Esophagus squamous epithelium (tissue), 5 donors: ENCODE measurements at places on chromosomes 6 and 20.
A peak's percentile ranks its signal among the peaks of the same experiment; 100 is the strongest.

GRCh38 chr6:32947552-32948465 is 5.1 kb downstream of the HLA-DMA start:
- no peak overlapping the region for H3K4me3 ChIP-seq
- no peak for DNase-seq
- no peaks in the 10 kb centered on the region for H3K27me3 ChIP-seq
- no peak overlapping the region for H3K27ac ChIP-seq
- H3K4me1 ChIP-seq: peaks cover 6% of the 10 kb centered on the region

GRCh38 chr6:159727717-159728445 is 575 bp downstream of the WTAP start:
- H3K4me3 ChIP-seq: peak overlapping the region; percentile 76
- peaks cover 6% of the 10 kb centered on the region for H3K36me3 ChIP-seq
- H3K27ac ChIP-seq: peak overlapping the region; percentile 100

GRCh38 chr20:48749437-48749836 is 78.4 kb downstream of the PREX1 start:
- H3K36me3 ChIP-seq: no peaks in the 10 kb centered on the region
- H3K4me1 ChIP-seq: no peaks in the 10 kb centered on the region
- no peak overlapping the region for H3K27ac ChIP-seq
- DNase-seq: no peak
- no peak overlapping the region for H3K4me3 ChIP-seq
- H3K27me3 ChIP-seq: no peaks in the 10 kb centered on the region

DNA sequence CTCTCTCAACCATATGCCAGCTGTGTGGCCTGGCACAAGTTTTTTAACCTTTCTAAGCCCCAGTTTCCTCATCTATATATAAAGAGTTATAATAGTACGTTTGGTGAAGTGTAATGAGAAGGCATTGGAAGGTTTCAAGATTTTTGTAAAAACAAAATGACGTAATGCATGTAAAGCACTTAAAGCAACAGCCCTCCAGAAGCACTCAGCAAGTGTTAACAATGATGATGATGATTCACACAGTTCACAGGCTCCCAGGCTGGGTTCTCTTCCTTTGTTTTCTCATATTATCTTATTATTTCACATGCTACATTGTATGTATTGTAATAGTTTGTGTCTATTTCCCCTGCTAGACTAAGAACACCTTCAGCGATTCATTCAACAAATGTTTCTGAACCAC is 6.2 kb downstream of the CEP250 start:
- peaks cover 16% of the 10 kb centered on the region for H3K4me1 ChIP-seq
- no peak for DNase-seq
- peaks cover 10% of the 10 kb centered on the region for H3K36me3 ChIP-seq
- no peaks in the 10 kb centered on the region for H3K27me3 ChIP-seq
- H3K27ac ChIP-seq: no peak overlapping the region
- no peak overlapping the region for H3K4me3 ChIP-seq

GRCh38 chr20:14444106-14444505 is 106.7 kb upstream of the FLRT3 start:
- DNase-seq: no peak
- no peaks in the 10 kb centered on the region for H3K27me3 ChIP-seq
- no peak overlapping the region for H3K4me3 ChIP-seq
- no peak overlapping the region for H3K27ac ChIP-seq
- H3K4me1 ChIP-seq: no peaks in the 10 kb centered on the region
- H3K36me3 ChIP-seq: no peaks in the 10 kb centered on the region

DNA sequence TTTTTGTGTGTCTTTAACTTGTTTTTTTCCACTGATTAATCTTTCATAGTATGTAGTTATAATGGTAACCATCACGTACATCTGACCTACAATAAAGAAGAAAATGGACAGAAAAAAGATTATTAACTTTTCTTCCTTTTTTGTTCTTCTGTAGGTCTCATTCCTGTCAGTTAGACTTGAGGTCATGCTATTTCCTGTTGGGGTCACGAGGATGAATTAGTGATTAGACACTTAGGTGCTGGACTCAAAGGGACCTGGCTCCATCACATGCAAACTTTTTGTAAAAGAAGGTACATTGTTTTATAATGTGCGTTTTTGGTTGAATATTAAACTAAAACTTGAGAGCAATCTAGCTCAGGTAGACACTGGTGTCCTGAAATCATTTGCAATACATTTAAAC is 14.8 kb downstream of the MARCKS start:
- DNase-seq: no peak
- no peaks in the 10 kb centered on the region for H3K27me3 ChIP-seq
- no peaks in the 10 kb centered on the region for H3K4me1 ChIP-seq
- H3K36me3 ChIP-seq: no peaks in the 10 kb centered on the region
- H3K27ac ChIP-seq: no peak overlapping the region

- peak overlapping the region; percentile 17 for H3K4me3 ChIP-seq
- H3K36me3 ChIP-seq: no peaks in the 10 kb centered on the region
- H3K4me1 ChIP-seq: peaks cover 25% of the 10 kb centered on the region
- no peak for DNase-seq
- no peak overlapping the region for H3K27ac ChIP-seq
Observed at GRCh38 chr6:170271771-170272314, 19.0 kb downstream of the DLL1 start.

GRCh38 chr6:78953798-78954197 is 86.4 kb downstream of the IRAK1BP1 start:
- DNase-seq: no peak
- peaks cover 7% of the 10 kb centered on the region for H3K36me3 ChIP-seq
- H3K4me1 ChIP-seq: no peaks in the 10 kb centered on the region
- H3K4me3 ChIP-seq: no peak overlapping the region
- H3K27ac ChIP-seq: no peak overlapping the region
- H3K27me3 ChIP-seq: no peaks in the 10 kb centered on the region

DNA sequence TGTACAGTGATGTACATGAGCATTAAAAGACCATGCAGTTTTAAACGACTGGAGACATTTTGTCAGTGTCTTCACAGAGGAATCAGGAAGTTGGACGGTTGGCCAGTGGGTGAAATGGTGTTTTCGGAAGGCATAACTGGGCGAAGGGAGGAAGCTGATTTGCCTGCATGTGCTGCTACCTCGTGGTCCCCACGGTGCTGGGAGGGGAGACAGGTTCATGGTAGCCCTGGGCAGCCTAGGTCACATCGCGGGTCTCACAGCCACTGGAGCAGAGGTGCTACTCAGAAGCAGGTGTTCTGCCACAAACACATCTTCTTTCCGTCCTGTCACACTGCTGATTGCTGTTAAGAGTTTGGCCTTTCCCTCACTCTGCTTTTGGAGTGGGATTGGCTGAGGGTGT is 35.2 kb downstream of the HIVEP1 start:
- no peak for DNase-seq
- no peak overlapping the region for H3K27ac ChIP-seq
- no peaks in the 10 kb centered on the region for H3K36me3 ChIP-seq
- peaks cover 5% of the 10 kb centered on the region for H3K4me1 ChIP-seq

DNA sequence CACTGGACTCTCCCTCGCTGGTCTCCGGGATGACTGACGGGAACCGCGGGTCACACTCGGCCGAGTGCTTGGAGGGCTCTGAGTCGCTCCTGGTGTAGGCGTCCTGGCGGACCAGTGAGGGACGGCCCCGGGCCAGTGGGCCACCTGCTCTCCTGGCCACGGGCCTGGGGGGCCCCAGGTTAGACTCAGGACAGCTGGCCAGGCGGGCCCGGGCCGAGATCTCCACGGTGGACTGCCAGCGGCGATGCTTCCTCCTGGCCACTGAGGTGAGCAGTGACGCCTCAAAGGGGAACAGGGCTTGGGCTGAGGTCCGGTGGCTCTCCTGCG is 11.9 kb downstream of the DACT2 start:
- H3K36me3 ChIP-seq: no peaks in the 10 kb centered on the region
- H3K4me1 ChIP-seq: no peaks in the 10 kb centered on the region
- no peaks in the 10 kb centered on the region for H3K27me3 ChIP-seq

DNA sequence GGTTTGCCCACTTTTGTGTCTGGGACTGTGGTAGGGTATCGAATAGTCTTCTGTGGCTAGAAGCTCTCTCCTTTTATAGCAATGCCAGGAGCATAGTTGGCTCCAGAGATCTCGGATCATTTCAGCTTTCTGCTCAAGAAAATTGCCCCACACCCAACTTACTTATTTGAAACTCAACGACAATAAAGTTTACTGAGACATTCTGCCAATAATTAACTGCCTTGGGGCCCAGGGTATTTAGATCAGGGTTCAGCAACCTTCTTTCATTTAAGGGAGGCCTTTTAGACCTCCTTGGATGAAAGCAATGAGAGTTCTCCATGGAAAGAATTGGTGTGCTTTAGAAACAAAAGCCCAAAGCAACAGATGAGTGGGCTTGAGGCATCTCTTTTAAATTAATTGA is 53.8 kb upstream of the GMPR start:
- no peaks in the 10 kb centered on the region for H3K4me1 ChIP-seq
- no peak for DNase-seq
- no peaks in the 10 kb centered on the region for H3K36me3 ChIP-seq

DNA sequence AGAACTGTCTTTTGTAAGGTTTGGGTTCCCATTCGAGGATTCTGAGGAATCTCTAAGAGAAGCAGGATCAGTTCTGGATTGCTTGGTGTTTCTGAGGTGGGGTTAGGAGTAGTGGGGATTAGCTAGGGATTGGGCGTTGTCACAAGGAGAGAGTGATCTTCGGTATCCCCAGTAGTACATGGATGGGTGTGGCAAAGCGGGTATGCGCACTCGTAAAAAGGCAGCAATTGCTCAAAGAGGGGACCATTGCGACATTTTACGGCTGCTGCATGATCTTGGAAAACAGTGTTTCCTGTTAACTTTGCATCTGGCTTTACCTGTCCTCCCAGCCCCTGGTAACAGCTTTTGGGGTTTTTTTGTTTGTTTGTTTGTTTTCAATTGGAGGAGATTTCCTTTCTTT is 9.7 kb upstream of the ZSCAN9 start:
- no peak overlapping the region for H3K4me3 ChIP-seq
- DNase-seq: no peak
- no peaks in the 10 kb centered on the region for H3K36me3 ChIP-seq
- peaks cover 12% of the 10 kb centered on the region for H3K27me3 ChIP-seq
- H3K4me1 ChIP-seq: peaks cover 37% of the 10 kb centered on the region

GRCh38 chr6:35181933-35182612 is 31.7 kb upstream of the SCUBE3 start:
- no peaks in the 10 kb centered on the region for H3K36me3 ChIP-seq
- H3K27me3 ChIP-seq: no peaks in the 10 kb centered on the region
- no peak for DNase-seq
- peaks cover 12% of the 10 kb centered on the region for H3K4me1 ChIP-seq
- H3K27ac ChIP-seq: no peak overlapping the region
- peak overlapping the region; percentile 2 for H3K4me3 ChIP-seq

GRCh38 chr6:64926051-64926450 is 781.0 kb downstream of the EYS start:
- H3K4me1 ChIP-seq: no peaks in the 10 kb centered on the region
- DNase-seq: no peak
- H3K4me3 ChIP-seq: no peak overlapping the region
- H3K27ac ChIP-seq: no peak overlapping the region
- H3K36me3 ChIP-seq: no peaks in the 10 kb centered on the region

GRCh38 chr6:134035823-134036296 is 16.6 kb downstream of the SLC2A12 start:
- peak overlapping the region; percentile 77 for H3K27ac ChIP-seq
- DNase-seq: no peak
- no peak overlapping the region for H3K4me3 ChIP-seq
- H3K36me3 ChIP-seq: no peaks in the 10 kb centered on the region
- no peaks in the 10 kb centered on the region for H3K4me1 ChIP-seq
- H3K27me3 ChIP-seq: no peaks in the 10 kb centered on the region

DNA sequence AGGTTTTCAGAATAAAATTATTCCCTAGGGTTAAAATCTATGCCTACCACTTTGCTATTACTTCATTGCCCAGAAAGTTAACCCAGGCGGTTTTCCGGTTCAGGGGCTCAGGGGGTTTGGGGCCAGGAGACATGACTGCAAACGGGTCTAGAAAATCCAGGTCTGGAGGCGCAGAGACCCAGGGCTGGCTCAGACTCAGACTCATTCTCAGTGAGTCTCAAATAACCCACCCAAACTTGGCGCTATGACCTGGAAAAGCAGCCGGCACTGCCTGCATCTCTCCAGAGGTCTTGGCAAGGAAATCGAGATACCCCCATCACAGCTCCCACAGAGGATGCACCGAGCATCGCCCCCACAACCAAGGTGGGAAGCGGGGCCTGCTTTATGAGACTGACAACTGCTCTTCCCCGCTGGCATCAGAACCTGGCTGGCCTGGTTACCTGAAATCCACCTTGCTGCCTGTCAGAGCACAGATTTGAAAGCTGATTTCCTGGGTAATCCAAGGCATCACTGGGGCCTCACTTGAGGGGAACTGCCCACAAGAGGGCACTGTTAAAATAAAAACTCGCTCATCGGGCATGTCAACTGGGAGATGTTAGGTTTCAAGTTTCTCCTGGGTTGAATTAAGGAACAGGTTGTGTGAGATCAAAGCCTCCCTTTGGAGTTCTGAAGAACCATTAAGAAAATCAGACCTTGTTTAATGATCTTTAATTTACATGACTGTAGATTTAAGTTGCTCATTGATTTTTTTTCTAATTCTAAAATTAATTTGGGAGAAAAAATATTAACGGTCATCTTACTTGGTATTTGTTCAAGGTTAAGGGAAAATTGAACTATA is 55.1 kb downstream of the KIF16B start:
- no peaks in the 10 kb centered on the region for H3K27me3 ChIP-seq
- H3K27ac ChIP-seq: no peak overlapping the region
- no peaks in the 10 kb centered on the region for H3K36me3 ChIP-seq
- DNase-seq: no peak

- peaks cover 7% of the 10 kb centered on the region for H3K4me1 ChIP-seq
- no peaks in the 10 kb centered on the region for H3K27me3 ChIP-seq
- H3K4me3 ChIP-seq: no peak overlapping the region
Observed at GRCh38 chr20:31595654-31596411, 9.3 kb upstream of the ID1 start.

DNA sequence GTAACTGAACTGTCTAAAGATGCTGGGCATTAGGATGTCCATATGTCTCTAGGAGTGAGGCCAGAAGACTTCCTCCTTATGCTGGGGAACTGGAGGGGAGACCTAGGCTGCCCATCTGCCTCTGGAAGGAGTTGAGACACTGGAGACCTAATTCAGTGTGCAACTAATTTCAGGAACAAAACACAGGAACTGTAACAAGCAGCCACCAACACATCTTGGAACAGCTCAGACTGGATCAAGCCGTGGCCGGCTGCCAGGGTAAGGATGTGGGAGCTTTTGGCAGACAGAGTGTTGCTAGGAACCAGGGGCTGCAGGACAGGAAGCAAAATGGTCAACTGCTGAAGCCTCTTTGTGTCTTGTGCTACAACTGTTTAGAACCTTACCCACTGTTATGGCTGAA is 16.4 kb upstream of the MAS1 start:
- no peaks in the 10 kb centered on the region for H3K36me3 ChIP-seq

DNA sequence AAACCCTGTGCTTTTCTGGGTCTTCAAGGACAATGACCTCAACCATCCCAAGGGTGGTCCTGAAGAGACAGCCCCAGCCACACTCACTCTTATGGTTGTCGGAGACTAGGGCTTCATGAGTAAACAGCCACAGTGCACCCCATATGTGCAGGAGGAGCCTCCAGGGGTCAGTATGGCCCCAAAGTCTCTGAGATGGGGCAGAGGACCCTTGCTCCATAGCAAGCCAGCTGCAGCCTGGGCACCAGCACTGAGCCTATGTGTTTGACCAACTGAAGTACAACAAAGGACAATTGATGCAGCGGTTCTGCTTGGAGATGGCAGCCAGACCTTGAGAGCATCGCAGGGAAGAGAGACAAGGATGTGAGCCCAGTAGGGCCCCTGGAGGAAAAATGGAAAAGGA is 112.2 kb downstream of the LRFN2 start:
- peaks cover 58% of the 10 kb centered on the region for H3K27me3 ChIP-seq
- no peak overlapping the region for H3K27ac ChIP-seq
- no peak overlapping the region for H3K4me3 ChIP-seq
- DNase-seq: no peak
- H3K36me3 ChIP-seq: no peaks in the 10 kb centered on the region

- H3K36me3 ChIP-seq: no peaks in the 10 kb centered on the region
- no peak overlapping the region for H3K4me3 ChIP-seq
- no peaks in the 10 kb centered on the region for H3K27me3 ChIP-seq
- H3K27ac ChIP-seq: no peak overlapping the region
- H3K4me1 ChIP-seq: peaks cover 4% of the 10 kb centered on the region
Observed at GRCh38 chr6:148816117-148816516, 69.3 kb downstream of the UST start.
